Fibroblast of upper back skin (primary cell): ENCODE measurements at places on chromosomes 1 and 21.
A peak's percentile ranks its signal among the peaks of the same experiment; 100 is the strongest.

GRCh38 chr1:24329331-24329730 lies 10.2 kb downstream of the GRHL3 start:
- no peak for DNase-seq

- no peak for DNase-seq
These were observed 12.9 kb upstream of the ACP6 start for GRCh38 chr1:147683163-147683763.

- DNase-seq = no peak
These were observed 28.0 kb upstream of the FASLG start for GRCh38 chr1:172630868-172631267.

- no peak for DNase-seq
These were observed 111.3 kb downstream of the GREM2 start for GRCh38 chr1:240500647-240501046.

- DNase-seq = peak; percentile 42
These were observed 4.9 kb upstream of the KIF14 start for GRCh38 chr1:200625381-200625824.

- DNase-seq = no peak
These were observed 322 bp downstream of the DCLRE1B start for GRCh38 chr1:113905435-113905861.

- DNase-seq = peak; percentile 93
These were observed 36.9 kb upstream of the HIVEP3 start for GRCh38 chr1:41955461-41956159.

- no peak for DNase-seq
These were observed 109.6 kb downstream of the KCNN3 start for GRCh38 chr1:154760469-154760933.

DNA sequence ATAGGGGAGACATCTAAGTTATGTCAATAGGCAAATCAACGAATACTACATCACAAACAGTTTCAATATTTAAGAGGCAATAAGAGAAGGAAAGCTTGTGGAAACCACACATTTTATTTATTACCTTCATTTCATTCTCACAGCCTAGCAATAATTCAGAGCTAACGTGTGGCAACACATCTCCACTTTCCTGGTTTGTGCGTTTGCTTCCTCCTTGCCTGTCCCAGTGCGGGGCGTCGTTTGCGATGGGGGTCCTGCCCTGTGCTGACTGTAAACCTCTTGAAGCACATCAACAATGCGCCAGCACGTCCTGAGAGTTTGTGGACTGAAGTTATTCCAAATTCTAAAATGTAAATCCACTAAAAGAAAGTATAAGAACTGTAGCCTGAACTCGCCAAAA lies 14.4 kb upstream of the VPS26C start:
- DNase-seq = no peak

DNA sequence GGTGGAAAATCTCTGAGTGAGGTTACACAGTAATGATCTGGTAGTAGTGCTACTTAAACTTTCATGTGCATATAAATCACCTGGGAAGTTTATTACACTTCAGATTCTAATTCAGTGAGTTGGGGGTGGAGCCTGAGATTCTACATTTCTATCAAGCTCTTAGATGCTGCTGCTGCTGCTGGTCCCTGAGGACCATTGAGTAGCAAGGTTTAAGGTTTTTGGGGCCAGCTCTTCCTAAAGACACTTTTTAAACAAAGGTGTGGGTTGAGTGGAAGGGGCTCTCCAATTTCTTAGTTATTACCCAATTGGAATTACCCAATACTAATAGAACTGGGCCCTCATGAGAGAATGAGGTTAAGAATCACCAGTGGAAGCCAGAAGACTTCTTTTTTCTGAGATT lies 29.5 kb downstream of the KCNA3 start:
- DNase-seq = no peak

DNA sequence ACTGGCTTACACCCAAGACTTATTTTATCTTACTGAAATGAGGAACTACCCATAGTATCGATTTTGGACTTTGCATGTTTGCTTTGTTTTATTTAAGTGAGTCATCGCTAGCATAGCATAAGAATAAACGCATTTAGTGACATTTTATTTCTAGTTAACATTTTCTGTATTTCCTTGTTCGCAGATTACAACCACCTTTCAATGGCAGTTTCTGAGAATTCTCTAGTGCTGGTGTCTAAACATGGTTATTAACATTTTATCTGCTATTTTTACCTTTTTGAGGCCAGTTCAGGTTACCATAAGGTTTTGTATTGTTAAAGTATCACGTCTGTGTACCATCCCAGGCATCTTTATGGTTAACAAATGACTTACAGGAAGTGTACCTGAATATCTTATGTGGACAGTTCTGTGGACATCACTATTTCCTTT lies 24.5 kb downstream of the EEIG2 start:
- DNase-seq = no peak

DNA sequence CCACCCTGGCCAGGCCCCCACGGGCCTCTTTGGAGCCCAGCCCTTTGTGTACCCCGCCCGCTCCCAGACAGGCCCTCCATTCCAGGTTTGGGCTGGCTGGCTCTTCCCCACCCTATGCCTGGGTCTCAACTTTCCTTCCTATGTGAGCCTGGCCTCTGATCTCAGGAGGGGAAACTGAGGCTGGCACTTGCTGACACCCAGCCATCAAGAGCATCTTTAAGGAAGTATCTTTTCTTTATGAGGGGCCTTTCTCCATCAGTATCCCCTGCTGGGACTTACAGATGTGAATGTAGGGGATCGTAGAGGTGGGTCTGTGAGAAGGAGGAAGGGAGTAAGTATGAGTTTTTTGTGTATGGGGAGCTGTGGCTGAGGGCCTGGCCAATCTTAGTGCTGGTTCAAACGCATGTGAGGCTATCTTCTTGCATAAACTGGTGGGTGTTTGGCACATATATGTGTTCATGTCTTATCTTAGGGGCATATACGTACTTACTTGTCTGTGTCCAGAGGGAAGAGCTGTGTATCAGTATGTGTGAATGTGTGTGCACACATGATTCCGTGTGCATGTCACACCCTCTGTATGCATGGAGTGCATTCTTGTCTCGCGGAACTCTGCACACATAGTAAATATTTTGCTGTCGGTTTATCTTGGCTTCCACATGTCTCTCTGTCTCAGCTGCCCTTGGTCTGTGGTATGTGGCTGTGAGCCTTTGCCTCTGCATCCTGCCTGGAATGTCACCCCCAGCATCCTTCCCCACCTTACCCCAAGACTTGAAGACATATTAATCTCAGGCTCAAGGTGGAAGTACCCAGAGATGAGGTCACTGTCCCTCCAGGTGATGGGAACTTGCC lies 5.4 kb downstream of the NECTIN4 start:
- DNase-seq = no peak

- DNase-seq = no peak
These were observed 4.8 kb downstream of the WDR26 start for GRCh38 chr1:224429616-224430326.

GRCh38 chr1:215842905-215843304 lies 275.8 kb downstream of the KCTD3 start:
- DNase-seq = no peak

- peak; percentile 25 for DNase-seq
These were observed 8.5 kb downstream of the SERINC2 start for GRCh38 chr1:31421371-31422040.

- DNase-seq = peak; percentile 72
These were observed 1348.0 kb downstream of the MRPL39 start for GRCh38 chr21:24259241-24259640.

DNA sequence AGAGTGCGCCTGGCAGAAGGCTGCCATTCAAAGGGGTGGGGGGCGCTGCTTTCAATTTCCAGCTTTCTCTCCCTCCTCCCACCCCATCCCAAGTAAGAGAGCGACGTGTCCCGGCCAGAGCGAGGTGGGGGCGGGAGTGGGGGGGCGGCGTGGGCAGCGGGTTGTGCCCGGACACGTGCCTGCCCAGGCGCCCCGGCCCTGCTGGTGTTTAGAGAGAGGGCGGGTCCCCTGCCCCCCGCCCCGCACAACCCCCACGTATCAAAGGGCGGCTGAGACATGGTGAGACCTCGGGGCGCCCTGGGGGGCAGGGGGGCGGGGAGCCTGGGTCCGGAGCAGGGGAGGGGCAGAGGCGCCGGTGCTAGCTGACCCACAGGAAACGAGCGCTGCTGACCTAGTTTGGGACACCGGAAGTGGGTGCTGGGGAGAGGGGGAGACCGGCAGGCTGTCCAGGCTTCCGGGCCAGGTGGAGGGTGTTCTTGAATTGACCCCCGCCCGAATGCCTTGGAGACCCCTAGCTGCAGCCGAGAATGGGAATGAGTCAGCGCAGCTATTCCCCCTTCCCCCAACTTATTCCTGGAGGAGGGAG lies 1.3 kb downstream of the ZBTB7B start:
- peak; percentile 56 for DNase-seq

DNA sequence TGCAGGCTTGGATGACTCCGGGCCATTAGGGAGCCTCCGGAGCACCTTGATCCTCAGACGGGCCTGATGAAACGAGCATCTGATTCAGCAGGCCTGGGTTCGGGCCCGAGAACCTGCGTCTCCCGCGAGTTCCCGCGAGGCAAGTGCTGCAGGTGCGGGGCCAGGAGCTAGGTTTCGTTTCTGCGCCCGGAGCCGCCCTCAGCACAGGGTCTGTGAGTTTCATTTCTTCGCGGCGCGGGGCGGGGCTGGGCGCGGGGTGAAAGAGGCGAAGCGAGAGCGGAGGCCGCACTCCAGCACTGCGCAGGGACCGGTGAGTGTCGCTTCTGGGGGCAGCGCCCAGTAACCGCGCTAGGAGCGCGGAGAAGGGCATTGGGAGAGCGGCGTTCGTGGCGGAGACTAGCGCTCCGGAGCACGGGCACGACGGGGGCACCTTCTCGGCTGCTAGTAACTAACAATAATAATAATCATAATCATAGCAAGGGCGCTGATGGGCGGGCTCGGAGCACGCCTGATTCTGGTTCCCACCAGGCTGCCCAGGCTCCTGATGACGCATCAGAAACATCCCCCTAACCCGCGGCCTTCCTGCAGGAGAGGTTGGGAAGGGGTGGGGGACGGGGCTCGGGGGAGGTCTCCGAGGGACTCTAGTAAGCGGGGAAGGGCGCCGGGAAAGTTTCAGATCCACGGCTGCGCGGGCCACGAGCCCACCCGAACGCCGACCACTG lies at the start of gene MX1:
MX1 (plus strand) TSS at position 286 of the 722 bp plus-strand sequence. CDS start 5,832 bp downstream, outside the sequence.
- DNase-seq = peak; percentile 28

- no peak for DNase-seq
These were observed 30.6 kb downstream of the C2CD2 start for GRCh38 chr21:41923186-41923585.

DNA sequence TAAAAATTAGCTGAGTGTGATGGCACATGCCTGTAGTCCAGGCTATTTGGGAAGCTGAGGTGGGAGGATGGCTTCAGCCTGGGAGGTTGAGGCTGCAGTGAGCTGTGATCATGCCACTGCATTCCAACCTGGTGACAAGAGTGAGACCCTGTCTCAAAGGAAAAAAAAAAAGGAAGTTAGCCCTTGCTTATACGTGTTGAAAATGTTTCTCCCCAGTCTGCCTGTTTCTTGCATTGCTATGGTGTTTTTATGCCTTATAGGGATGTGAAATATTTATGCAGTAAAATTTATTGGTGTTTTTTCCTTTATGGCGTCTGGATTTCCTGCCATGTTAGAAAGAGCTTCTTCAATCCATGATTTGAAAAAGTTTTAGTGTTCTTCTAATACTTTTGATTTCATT lies 3.6 kb upstream of the RERE start:
- no peak for DNase-seq

GRCh38 chr1:6301526-6301925 lies 40.6 kb upstream of the GPR153 start:
- DNase-seq = no peak

- no peak for DNase-seq
These were observed 902 bp downstream of the AP4B1 start for GRCh38 chr1:113903501-113904292.

DNA sequence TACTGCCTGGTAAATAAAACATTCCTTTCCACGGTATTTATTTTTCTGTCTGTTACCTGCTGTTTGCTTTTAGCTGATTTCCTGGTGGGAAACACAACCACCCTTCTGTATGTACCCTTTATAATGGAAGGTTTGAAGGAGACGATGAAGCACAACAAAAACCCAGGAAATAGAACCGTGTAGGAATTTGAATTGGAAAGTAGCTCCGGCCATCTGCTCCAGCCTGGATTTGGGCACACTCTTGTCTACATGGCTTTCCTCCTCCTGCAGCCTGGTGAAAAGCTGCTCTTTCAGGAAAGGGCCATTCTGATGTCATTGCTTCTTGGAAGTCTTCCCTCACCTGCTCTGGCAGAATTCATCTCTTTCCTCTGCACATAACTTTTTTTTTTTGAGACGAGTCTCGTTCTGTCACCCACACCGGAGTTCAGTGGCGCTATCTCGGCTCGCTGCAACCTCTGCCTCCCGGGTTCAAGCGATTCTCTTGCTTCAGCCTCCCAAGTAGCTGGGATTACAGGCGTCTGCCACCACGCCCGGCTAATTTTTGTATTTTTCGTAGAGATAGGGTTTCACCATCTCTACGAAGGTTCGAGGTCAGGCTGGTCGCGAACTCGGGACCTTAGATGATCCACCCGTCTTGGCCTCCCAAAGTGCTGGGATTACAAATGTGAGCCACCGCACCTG lies 2.7 kb downstream of the AK4 start:
- no peak for DNase-seq

DNA sequence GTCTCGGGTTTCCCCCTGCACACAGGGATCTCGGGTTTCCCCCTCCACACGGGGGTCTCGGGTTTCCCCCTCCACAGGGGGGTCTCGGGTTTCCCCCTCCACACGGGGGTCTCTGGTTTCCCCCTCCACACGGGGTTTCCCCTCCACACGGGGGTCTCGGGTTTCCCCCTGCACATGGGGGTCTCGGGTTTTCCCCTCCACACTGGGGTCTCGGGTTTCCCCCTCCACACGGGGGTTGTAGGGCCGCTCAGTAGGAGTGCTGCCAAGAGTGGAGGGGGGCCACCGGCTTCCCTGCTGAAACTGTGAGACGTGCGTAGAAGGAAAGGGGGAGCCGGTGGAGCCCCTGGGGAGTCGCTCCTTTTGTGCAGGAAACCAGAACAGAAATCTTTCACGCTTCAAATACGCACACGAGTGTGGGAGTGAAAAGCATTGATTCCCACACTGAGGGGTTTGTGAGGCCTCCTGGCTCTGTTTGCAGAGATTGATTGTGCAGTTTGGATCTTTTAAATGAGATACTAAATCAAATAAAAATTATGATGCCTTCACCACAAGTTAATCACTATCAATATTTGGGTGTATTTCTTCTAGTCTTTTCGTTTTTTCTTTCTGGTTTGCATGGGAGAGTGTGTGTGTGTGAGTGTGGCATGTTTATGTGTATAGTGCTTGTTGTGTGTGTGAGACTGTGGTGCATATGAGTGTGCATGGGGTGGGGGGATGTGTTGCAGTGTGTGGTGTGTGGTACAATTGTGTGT lies 54.3 kb upstream of the TRAPPC10 start:
- no peak for DNase-seq

DNA sequence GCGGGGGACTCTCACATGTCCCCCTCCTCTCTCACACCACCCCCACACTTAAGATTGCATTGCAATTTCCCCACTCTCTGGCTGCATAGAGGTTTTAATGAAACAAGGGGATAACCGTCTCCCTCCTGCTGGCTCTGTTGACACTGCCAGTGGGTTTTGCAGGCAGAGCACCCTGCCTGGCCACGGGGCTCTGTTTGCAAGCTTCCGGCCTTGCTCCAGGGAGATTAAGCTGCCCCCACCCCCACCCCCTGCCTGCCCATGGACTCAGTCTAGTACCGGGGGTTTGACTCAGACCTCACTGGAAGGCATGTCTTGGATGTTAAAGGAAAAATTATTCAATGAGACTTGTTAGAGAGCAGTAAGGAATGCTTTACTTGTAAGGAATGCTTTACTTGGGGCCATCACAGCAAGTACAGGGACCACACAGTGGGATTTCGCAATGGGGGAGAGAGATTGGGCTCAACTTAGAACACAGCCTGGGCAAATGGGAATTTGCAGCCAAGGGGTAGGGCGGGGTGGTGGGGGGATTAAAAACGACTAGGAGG lies 101.0 kb downstream of the AJAP1 start:
- DNase-seq = peak; percentile 81
